Calu3 (cell line): ENCODE measurements at places on chromosomes 6 and 20.

GRCh38 chr20:48845721-48846306 lies 18.0 kb upstream of the PREX1 start:
- no peak for DNase-seq

GRCh38 chr6:39897698-39898097 lies 36.6 kb downstream of the MOCS1 start:
- DNase-seq: no peak

DNA sequence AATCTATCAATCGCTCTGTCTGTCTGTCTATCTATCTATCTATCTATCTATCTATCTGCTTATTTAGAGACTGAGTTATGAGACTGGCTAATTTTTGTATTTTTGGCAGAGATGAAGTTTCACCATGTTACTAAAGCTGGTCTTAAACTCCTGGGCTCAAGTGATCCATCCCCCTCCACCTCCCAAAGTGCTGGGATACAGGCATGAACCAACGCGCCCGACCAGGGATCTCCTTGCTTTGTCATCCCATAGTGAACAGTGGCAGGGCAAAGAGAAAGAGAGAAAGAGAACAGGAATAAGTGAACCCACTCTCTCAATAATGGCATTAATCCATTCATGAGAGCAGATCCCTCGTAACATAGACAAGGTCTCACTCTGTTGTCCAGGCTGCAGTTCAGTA lies 66.4 kb upstream of the DSP start:
- no peak for DNase-seq

DNA sequence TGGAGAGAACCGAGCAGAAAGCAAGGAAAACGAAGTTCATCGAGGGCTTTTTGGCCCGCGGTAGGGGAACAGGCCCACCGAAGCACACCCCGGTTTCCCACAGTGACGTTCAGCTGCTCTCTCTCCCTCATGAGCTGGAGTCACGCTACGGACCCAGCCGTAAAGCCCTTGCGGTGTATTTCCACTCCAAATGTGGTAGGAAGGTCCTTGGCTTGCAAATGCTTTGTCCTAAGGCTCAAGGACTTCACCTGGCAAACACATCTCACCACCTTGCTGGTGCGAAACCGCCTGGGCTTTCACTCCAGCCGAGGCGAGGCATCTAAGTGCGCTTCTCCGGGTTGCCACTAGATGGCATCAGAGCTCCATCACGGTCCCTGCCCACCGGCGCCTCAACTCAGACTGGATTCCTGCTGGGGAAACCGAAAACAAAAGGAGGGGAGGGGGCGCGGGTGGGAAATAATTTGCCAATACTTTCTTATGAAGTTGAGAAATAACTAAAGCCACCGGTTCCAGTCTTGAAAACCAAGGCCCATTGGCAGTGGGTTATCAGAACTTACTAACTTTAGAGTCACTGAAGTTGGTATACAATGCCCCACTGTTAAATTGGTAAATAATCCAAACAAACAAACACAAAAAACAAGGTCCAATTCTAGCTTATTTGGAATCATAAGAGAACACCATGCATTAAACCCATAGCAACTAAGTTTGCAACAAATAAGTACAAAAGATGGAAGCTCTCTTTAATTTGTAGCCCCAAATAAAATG lies 13.4 kb upstream of the FOXC1 start:
- peak; percentile 66 for DNase-seq

GRCh38 chr6:121504227-121504626 lies 68.8 kb downstream of the GJA1 start:
- DNase-seq: peak; percentile 40

DNA sequence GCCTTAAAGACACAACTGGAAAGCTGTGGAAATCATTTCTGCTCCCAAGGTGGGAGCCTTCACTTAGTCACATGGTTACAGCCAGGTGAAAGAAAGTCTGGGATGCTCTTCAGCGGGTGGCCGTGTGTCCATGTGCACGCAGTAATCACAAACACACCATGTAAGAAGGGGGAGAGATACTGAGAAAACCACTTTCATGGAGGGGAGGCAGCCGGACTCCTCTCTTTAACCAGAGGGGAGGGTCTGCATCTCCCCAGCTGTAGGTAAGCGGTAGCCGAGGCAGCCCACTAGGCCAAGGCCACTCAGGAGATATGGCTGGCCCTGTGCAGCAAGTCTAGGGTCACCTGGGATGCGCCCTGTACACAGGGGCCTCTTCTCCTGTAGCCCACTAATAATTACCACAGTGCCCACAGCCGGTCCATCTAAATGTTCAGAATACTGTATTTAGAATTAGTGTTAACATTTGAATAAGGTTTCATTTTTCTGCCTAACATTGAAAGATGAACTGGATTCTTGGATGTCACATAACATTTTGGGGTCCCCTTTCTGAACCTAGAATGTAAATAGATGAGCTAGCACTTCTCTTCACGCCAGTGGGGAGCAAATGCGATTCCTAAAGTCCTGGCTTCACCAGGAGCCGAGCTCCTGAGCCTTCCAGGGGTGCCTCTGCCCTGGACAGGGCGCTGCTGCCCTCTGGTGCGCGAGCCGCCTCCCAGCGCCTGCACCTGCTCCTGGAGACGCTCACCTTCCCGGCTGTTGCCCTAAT lies 15.9 kb downstream of the GPR31 start:
- peak; percentile 76 for DNase-seq

- no peak for DNase-seq
Observed at GRCh38 chr6:61977947-61978346, 308.1 kb downstream of the KHDRBS2 start.

GRCh38 chr6:82525775-82526495 lies 162.3 kb downstream of the TPBG start:
- no peak for DNase-seq

DNA sequence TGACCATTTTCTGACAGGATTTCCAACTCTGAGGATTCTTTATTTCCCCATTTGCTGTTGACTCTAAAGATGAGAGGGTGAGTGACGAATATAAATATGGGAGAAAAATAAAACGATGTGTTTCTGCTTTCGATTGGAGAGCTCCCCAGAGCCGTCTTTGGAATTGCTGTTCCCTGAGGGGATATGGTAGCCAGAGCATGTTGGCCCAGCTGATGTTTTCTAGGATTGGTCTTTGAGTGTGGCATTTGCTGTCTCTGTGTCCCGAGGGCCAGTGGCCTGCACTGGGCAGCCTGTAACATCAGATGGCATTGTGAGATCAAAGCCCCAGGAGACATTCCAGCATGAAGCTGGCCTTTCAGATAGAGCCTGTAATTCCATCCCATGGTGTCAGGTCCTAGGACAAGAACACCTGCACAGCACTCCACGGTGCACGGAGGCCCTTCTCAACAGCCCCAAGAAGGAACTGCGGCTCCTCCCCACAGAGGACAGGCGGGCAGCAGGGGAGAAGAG lies 26.7 kb downstream of the PKIG start:
- no peak for DNase-seq

GRCh38 chr6:154590756-154591155 lies 80.3 kb upstream of the CNKSR3 start:
- no peak for DNase-seq

GRCh38 chr20:41456351-41456750 lies 89.7 kb upstream of the EMILIN3 start:
- DNase-seq: no peak

- no peak for DNase-seq
Observed at GRCh38 chr6:33826537-33826936, 22.7 kb upstream of the MLN start.

DNA sequence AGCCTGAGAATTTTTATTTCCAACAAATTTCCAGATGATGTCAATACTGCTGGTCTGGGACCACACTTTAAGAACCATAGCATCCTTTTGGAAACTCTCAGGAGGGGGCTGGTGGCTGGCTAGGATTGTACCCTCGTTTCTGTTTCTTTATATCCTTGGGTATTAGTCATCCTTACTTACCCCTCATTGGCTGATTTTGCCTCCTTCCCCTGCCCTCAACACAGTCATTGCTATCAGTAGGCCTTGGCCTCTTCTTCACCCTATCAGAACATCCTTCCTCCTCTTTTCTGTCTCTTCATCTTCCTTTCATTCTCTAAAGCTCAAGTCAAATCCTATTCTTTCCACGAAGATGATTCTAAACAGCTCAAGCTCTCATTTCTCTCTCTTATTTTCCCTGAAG lies 148.5 kb downstream of the ELOVL4 start:
- DNase-seq: no peak

DNA sequence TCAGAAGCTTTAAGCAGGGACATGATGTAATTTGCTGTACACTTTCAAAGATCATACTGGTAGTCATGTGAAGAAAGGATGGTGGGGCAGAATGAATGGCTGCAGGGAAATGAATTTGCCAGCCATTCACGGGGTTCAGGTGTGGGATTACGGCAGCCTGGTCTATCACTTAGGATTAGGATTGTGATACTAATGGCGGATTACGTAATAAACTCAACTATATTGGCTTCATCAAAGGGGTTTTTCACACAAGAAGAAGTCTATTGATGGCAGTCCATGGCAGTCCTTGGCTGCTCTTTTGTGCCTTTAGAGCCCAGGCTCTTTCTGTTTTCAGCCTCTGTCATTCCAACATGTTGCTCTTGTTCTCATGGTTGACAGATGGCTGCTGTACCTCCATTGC lies 12.6 kb upstream of the EEF1E1 start:
- no peak for DNase-seq

DNA sequence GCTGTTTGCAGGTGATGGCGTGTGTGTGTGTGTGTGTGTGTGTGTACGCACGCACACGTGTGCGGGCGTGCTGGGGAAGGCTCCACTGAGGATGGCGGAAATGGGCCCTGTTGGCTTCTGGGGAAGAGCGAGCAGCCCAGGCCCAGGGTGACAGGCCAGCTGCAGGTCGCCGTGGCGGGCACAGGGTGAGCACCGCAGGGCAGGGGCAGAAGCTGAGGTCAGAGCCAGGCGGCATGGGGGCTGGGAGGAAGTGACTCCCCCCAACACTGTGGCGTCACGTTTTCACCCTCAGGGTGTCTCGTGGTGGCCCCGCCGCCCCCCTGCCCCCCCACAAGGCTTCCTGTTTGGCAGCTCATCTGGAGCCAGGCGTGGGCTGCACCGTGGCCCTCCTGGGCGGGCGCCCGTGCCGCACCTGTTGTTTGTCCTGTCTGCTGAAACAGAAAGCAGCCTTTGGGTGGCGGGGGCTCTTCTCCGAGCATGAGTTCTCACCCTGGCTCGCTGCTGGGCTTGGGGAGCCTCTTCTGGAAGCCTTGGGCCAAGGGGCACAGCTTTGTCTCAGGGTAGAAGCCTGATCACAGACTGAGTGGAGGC lies 7.1 kb downstream of the RBM38 start:
- no peak for DNase-seq

GRCh38 chr20:6007529-6008103 lies 46.2 kb downstream of the LRRN4 start:
- no peak for DNase-seq

- peak; percentile 70 for DNase-seq
Observed at GRCh38 chr6:158706369-158706982, 56.6 kb downstream of the SYTL3 start.

DNA sequence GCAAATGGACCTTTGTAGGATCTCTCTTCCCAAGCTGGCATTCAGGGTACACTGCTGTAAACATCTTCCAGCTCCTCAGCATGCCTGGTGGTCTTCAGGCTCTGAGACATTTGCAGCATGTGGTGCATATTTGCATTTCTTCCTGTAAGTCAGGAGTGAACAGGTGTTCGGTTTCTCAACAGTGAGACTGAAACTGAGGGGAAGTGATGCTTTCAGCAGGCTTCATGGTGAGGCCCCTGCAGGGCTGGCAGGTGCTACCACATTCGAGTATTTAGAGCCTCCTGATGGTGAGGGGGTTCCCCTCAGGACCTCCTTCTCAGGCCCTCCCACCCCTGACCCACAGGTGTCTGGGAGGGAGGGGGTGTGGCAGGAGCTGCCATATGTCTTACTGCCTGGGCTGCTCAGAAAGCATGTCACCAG lies 15.1 kb downstream of the MYBL2 start:
- DNase-seq: no peak

DNA sequence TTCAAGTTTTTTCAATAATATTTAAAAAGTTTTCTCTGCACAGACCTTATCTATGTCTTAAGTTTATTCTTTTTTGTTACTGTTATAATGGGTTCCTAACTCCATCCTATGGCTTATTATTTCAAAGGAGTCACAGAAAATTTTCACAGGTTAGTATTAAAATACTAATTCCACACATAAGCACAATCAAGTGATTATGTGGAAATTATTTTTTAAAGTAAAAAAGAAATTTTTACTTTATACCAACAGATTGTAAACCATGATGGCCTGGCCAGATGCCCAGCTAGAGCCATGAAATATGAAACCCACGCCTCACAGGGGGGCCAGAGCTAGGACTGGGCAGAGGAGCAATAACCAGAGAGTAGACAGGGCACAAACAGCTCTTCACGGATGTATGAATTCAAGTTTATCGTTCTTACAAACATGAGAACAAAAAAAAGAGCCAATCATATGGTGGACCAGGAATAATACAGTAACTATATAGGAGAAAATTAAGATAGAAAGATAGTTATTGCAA lies 34.0 kb downstream of the NUDT3 start:
- DNase-seq: peak; percentile 29

DNA sequence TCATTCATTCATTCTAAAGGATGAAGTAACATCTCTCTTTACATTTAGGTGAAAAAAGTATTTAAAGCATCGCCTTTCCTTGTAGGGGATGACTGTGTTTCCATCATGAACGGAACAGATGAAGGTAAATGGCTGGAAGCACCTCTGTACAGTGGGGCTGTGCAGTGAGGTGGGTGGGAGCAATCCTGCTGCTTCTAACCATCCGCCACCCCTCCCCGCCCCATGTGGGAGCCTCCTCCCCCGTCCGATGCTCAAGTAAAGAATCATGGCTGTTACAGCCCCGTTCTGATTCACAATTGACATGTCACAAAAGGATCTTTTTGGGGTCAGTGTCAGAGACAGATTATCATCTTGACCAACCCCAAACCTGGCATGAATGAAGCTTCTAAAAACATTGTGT lies 19.3 kb downstream of the ENTPD6 start:
- DNase-seq: no peak

DNA sequence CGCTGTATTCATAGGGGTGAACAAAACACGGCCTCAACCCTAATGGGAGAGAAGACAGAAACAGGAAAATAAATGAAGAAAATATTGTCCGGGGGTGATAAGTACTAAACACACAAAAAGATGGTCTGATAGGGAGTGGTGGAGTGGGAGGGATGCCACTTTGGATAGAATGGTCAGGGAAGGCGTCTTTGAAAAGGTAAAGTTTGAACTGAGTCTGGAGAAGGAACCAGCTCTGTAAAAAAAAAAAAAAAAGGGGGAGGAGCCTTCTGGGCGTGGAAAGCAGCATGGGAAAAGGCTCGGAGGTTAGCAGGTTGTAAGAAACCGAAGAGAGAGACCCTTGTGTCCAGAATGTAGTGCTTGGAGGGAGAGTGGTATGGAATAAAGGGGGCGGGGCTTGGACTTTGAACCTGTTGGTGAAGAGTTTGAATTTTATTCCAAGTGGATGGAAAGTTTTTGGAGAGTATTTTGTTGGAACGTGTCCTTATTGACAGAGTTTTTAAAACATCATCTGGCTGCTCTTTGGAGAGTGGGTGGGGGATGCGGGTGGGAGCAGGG lies 1.8 kb downstream of the CHMP4B start:
- DNase-seq: peak; percentile 60

DNA sequence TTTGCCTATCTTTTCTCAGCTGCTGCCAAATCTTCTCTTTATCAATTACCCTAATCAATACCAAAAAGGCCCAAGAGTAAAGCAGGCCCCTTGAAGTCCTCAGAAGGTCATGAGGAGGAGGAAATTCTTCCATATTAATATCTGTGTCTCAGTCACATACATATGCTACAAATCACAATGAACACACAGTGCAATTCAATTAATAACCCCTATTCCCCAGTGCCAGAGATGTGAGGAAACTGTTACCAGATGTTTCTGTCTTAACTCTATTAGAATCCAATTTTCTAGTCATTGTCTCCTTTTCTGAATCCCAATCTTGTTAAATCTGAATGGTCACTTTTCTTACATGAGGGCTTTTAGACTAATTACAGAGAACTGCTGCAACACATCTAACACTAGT lies 45.9 kb upstream of the SLC2A12 start:
- DNase-seq: no peak
